NCI-H1105 (cell line): ENCODE measurements at places on chromosomes 11 and 22.

DNA sequence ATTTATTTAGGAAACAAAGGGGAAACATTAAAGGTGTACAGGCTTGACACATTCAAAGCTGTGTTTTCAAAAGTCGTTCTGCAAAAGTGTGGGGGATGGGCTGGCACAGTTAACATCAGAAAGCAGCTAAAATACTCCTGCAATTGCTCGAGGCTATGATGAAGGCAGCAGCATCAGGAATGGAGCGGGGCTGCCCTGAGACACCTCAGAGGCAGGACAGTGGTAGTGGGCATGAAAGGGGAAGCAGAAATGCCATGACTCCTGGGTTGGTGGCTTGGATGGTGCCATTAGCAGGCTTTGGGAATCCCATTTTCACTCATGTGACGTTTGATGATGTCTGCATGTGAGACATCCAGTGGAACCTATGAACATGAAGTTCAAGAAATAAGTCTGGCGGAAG is 646 bp downstream of the NCAPD3 start:
- peak; percentile 15 for DNase-seq

DNA sequence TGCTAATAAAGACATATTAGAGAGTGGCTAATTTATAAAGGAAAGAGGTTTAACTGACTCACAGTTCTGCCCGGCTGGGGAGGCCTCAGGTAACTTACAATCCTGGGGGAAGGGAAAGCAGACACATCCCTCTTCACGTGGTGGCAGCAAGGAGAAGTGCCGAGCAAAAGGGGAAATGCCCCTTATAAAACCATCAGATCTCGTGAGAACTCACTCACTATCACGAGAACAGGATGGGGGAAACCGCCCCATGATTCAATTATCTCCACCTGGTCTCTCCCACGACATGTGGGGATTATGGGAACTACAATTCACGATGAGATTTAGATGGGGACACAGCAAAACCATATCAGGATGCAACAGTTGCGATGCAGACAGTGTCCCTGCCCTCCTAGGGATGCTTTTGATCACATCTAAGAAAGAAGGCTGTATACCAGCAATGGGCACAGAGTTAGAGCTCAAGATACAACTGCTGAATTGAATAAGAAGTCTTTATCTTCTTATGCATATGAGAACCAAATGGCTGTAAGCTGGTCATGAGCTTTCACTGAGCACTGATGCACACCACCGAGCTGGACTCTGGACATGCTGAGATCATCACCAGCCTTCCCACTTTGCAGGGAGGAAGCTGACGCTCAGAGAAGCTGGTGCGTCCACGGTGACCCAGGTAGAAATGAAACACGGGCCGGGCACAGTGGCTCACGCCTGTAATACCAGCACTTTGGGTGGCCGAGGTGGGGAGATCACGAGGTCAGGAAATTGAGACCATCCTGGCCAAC is 255.2 kb downstream of the MN1 start:
- no peak for DNase-seq

DNA sequence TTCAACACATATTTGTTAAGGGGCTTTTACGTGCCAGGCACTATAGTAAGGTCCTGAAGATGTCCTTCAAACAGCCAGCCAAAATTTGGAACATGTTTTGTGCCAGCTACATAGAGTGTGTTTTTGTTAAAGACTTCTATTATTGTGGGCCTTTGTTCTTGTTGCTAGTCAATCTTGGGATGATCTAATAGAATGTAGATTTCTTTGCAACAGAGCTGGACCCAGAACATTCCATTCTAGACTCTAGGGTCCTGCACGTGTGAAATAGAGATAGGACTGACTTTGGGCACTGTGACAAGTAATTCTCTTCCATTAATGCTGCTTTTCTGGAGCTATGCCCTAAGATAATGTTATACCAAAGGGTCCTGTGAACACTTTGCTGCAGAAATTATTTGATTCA is 16.9 kb upstream of the IPO7 start:
- no peak for DNase-seq

GRCh38 chr11:65552388-65552951 is 5.7 kb downstream of the LTBP3 start:
- no peak for DNase-seq

DNA sequence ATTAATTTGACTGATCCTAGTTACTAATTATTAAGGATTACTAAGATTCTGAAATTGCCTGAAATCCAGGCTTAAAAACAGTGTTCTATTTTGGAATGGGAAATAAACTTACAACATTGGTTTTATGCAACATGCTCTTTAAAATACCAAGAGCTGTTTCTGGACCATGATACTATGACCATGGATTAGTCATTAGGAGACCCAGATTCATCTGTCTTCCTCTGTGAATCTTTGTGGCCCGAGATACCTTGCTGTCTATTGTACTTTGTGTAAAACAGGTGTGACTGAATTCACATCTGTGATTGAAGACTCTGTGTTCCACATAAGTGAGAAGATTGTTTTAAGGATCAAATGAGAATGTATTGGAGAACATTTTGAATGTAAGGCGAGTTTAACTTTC is 98.8 kb downstream of the HSD17B12 start:
- DNase-seq: no peak

DNA sequence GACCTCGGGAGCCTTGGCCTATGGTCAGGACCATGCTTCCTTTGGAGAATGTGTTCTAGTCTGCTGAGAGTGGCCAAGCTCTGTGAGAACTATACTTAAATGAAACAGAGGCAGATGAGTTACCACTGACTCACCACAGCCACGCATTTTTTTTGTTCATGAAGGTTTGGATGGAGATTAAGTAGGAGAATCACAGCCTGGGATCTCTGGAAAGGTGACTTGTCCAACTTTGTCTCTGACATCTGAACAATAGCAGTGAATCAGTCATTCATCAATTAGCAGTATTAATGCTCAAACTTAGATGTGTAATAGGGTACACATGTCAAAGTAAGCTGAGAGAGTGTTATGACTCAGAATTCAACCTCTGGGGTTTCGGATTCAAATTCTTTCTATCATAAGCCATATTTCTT is 100.7 kb upstream of the ANO3 start:
- no peak for DNase-seq

GRCh38 chr11:48109046-48109666 is 107.5 kb upstream of the OR4B1 start:
- DNase-seq: peak; percentile 43

- no peak for DNase-seq
Observed at GRCh38 chr11:91258876-91259275, 965.7 kb upstream of the FAT3 start.
